Naive thymus-derived CD4-positive, alpha-beta T cell (primary cell): ENCODE measurements at places on chromosomes 16 and 17.
A peak's percentile ranks its signal among the peaks of the same experiment; 100 is the strongest.

- no peak for DNase-seq
These were observed 185.0 kb upstream of the ZNF469 start for GRCh38 chr16:88197481-88198456.

GRCh38 chr17:37564252-37564651, 45.0 kb downstream of the SYNRG start:
- DNase-seq, result no peak

DNA sequence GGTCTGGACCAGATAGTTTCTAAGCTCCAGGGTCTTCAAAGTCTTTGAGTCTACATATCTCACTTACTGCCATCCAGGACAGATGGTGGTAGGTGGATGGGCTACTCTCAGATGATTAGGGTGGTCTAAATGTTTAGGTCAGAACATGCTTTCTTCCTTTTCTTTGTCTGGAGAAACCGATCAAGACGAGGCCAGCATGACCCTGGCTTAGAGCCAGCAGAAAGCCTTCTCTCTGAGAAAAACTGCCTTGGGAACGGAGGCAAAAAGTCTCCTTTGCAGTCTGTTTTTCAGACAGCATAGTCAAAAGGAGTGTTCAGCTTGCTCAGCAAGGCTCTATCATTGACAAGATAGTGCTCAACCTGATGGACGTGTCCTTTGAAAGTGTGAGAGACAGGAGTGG, 48.8 kb downstream of the SPACA3 start:
- DNase-seq, result no peak

DNA sequence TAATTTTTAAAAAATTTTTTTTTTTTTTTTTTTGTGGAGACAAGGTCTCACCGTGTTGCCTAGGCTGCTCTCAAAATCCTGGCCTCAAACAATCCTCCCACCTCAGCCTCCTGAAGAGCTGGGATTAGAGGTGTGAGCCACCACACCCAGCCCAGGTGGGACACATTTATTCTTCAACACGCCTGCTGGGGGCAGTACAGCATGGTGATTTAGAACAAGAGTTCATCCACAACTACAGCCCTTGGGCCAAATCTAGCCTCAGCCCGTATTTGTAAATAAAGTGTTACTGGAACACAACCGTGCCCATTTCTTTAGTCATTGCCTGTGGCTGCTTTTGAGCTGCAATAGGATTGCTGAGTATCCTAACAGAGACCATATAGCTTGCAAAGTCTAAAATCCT, 92.8 kb downstream of the KATNIP start:
- no peak for DNase-seq

GRCh38 chr17:78726513-78726912, 55.6 kb downstream of the CYTH1 start:
- DNase-seq, result no peak

DNA sequence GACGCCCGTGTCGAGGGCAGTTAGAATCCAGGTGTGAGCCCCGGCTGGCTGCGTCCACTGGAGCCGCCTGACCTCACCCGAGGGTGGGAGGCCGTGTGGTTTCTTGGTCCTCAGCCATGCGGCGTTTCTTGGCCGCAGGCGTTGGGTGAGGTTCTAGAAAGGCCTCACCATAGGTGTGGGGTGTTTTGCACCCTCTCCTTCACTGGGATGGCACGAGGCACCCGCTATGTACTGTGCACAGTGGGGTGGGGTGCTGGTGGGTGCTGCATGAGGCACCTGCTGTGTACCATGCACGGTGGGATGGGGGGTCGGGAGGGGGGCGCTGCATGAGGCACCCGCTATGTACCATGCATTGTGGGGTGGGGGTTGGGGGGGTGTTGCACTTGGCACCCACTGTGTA, 169.6 kb downstream of the BANP start:
- DNase-seq, result no peak

- DNase-seq, result no peak
These were observed 29.6 kb downstream of the NPTX1 start for GRCh38 chr17:80446645-80447405.

GRCh38 chr17:40509626-40510327, 8.4 kb upstream of the TNS4 start:
- no peak for DNase-seq

GRCh38 chr17:82003411-82004381, 19.0 kb downstream of the CENPX start:
- no peak for DNase-seq

- no peak for DNase-seq
These were observed 262.9 kb upstream of the SDK2 start for GRCh38 chr17:73906896-73907870.

DNA sequence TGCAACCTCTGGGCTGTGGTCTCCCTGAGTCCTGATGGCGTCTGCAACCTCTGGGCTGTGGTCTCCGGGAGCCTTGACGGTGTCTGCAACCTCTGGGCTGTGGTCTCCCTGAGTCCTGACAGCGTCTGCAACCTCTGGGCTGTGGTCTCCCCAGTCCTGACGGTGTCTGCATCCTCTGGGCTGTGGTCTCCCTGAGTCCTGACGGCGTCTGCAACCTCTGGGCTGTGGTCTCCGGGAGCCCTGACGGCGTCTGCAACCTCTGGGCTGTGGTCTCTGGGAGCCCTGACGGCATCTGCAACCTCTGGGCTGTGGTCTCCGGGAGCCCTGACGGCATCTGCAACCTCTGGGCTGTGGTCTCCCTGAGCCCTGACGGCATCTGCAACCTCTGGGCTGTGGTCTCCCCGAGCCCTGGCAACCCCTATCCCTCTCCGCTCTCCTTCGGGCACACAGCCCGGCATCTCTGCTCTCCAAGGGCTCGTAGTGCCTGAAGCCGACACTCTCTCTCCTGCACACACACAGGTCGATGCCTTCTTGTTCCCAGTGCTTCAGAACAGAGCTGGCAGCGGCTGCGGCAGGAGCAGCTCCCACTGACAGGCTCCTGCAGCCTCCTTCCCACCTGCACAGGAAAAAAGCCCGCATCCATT, 45.6 kb downstream of the METRNL start:
- DNase-seq, result peak; percentile 8

- DNase-seq, result no peak
These were observed 26.6 kb upstream of the GINS2 start for GRCh38 chr16:85715169-85716021.

- no peak for DNase-seq
These were observed 514 bp downstream of the THRA start for GRCh38 chr17:40063187-40063771.

DNA sequence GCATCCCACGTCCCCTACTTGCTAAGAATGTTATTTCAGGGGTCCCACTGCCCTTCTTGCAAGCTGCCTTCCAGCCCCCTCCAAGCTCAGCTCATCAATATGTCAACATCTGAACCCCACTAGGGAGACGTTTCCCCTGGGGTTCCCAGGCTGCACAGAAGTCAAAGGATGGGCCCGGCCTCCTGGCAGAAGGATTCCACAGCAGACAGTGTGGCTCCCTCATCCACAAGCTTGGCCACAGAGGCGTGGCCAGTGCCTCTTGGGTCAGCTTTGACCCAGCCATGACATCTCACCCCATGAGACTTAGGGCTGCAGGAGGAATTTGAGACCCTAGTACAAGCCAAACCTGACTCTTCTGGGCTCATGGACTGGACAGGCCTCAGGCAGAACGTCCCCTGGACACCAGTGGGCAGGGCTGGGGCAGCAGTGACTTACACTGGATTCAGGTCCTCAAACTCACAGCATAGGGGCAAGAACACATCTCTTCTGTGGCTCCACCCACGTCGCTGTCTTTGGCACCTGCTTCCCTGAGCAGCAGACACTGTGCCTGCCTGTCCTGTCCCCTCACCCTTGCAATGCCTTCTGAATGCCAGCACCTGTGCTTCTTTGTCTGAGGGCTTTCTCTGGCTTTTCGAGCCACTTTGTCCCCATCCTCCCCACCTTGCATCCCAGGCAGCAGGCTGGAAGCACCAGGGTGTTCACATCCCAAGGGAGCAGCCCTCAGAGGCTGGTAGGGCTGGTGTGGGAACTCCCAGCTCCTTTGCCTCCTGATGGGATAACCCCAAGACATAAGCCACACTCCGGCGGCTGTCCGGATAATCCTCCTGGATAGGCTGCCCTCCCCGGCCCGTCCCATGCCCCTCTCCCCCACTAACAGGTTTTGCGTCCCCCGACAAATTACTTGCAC, 56.0 kb upstream of the ENPP7 start:
- DNase-seq, result no peak

- no peak for DNase-seq
These were observed 9.5 kb upstream of the RHBDL3 start for GRCh38 chr17:32256012-32256700.

GRCh38 chr17:45371414-45372324, 54.8 kb upstream of the MAP3K14 start:
- no peak for DNase-seq

- DNase-seq, result no peak
These were observed 1.1 kb upstream of the RAB11FIP4 start for GRCh38 chr17:31390426-31390747.

DNA sequence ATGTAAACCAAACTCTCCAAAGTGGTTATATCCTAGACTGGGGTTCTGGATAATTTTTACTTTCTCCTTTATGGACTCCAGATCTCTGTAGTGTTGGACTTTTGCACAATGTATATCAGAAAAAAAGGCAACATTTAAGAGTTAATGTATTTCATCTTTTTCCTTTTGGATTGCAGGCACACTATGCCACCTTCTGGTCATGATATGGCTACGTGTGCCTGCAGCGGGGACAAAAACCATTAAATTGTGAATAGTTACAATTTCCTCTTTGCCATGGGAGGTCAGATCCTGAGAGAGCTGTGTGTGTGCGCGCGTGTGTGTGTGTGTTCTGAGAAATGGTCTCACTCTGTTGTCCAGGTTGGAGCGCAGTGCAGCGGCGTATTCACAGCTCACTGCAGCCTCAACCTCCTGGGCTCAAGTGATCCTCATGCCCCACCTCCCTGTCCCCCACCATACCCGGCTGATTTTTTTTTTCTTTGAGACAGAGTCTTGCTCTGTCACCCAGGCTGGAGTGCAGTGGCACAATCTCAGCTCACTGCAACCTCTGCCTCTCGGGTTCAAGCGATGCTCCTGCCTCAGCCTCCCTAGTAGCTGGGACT, 4.3 kb upstream of the SGF29 start:
- DNase-seq, result peak; percentile 49

DNA sequence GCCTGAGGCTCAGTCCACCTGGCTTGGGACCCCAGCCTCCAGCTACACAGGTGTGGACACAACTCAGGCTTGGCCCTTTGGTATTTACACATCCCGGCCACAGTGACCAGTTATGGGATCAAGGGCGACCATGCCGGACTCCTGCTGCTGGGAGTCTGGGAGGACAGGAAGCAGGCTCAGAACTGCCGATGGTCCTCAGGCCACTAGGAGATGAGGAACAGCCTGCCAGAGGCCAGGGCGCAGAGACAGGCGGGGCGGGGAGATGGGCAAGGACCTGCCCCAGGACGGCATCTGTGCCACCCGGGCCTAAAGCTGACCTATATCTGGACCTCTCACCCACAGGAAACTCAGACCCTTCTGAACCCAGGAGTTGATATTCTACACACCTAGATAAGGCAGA, 12.5 kb downstream of the NXN start:
- DNase-seq, result no peak

DNA sequence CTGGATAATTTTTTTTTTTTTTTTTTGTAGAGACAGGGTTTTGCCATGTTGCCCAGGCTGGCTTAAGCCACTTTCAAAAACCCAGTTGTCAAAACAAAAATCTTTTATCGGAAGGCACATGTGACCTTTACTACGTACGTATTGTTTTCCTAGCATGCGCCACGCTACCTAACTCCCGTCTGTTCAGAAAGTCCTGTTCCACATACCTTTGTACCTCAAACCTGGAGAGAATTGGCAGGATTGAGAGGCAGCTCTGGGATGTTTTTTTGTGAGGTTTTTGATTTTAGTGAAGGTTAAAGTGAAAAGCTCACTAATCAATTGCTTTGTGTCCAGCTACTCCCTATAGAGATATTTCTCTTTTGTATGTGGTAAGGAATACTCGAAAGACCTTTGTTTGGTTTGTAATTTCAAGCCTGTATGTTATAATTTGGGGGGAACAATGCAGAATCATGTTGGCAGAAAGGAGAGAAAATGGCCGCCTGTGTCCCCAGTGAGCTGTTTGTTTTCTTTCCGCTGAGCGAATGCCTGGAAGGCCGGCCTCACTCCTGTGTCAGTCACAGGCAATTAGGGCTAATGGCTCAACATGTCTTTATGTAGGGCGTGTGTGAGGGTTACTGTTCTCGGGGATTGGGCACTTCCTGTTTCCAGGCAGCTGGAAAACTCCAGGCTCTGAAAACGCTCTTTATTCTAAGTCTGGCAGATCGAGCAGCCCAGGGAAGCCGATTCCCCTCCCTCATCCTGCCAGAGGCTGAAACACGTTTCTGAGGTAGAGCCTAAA, 60.8 kb upstream of the CLEC18A start:
- DNase-seq, result no peak

DNA sequence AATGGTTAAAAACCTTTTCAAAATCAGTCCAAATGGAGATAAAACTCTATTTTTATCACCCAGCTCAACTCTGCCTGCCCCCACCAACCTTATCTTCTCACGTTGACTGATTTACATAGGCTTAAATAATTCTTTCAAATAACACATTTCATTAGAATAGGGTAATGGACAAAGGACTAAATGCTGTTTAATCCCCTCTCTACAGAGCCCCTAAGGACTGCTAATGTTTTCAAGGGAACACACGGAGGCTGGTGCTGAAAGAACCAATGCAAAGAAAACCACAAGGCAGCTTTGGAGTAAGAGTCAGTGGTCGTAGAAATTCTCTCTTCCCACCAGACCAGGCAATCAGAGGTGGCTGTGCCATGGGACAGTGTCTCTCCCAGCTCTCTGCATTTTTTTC, 445.7 kb upstream of the MAF start:
- no peak for DNase-seq

DNA sequence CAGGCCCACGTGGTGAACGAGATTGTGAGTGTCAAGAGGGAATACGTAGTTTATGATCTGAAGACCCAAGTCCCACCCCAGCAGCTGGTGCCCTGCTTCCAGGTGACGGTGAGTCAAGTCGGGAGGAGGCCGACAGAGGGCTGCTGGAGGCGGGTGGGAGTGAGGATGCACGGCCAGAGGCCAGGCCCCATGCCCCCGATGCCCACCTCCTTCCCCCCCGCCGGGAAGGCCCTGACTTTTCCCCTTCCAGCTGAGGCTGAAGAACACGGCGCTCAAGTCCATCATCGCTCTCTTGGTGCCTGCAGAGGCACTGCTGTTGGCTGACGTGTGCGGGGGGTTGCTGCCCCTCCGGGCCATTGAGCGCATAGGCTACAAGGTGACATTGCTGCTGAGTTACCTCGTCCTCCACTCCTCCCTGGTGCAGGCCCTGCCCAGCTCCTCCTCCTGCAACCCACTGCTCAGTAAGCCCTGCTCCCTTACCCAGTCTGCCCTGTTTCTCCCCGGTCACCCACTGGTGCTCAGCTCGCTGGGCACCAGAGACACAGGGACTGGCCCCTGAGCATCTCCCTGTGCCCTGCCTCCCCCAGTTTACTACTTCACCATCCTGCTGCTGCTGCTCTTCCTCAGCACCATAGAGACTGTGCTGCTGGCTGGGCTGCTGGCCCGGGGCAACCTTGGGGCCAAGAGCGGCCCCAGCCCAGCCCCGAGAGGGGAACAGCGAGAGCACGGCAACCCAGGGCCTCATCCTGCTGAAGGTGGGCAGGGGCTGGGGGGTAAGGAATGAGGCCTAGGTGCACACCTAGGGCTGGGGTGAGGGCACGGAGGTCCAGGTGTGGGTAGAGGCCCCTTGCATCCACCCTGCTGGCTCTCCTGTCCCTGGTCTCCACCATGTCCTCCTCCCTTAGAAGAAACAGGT, 2.6 kb downstream of the ZACN start:
- no peak for DNase-seq

- DNase-seq, result no peak
These were observed 257.6 kb upstream of the HSBP1 start for GRCh38 chr16:83550183-83550569.
